Activated naive CD8-positive, alpha-beta T cell treated with anti-CD3 and anti-CD28 coated beads, Interleukin-2, amount 10 ng/mL, durations not matched to agents 7 days and 5 days (primary cell): ENCODE measurements at places on chromosomes 16 and 17.

DNA sequence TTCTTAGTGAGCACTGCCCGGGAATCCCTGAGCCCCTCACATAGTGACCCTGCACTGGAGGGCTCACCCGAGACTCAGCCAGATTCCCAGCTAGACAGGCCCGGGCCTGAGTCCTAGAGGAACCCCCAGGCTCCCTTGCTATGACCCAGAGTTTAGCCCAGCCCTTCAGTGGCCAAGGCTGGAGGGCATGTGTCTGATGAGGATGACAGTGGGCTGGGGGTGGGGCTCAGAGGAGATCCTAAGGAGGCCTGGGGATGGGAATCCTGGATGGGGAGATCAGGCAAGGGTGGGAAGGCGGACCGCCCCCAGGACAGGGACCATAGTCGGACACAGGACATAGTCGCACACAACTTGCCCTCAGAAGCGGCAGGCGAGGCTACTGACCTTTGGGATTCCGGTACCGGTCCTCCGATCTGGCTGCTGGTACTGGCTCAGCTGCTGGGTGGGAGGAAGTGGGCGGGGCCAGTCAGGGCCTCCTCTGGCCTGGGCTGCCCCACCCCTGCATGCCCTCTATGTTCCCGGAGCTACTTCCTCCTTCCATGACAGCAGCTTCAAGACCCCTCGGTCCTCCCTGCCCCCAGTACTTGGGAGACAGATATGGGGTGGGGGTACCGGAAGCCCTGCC is 1.1 kb downstream of the CD79B start:
- peaks cover 6% of the 10 kb centered on the region for H3K27me3 ChIP-seq
- peaks cover 16% of the 10 kb centered on the region for H3K4me1 ChIP-seq
- peak; percentile 76 for DNase-seq
- peak overlapping the region; percentile 94 for H3K27ac ChIP-seq
- peaks cover 3% of the 10 kb centered on the region for H3K36me3 ChIP-seq

GRCh38 chr17:56832446-56832845 is 1.3 kb downstream of the C17orf67 start:
- H3K4me3 ChIP-seq = peak overlapping the region; percentile 96
- peak overlapping the region; percentile 83 for H3K27ac ChIP-seq
- peaks cover 27% of the 10 kb centered on the region for H3K36me3 ChIP-seq
- no peaks in the 10 kb centered on the region for H3K27me3 ChIP-seq
- peaks cover 37% of the 10 kb centered on the region for H3K4me1 ChIP-seq

DNA sequence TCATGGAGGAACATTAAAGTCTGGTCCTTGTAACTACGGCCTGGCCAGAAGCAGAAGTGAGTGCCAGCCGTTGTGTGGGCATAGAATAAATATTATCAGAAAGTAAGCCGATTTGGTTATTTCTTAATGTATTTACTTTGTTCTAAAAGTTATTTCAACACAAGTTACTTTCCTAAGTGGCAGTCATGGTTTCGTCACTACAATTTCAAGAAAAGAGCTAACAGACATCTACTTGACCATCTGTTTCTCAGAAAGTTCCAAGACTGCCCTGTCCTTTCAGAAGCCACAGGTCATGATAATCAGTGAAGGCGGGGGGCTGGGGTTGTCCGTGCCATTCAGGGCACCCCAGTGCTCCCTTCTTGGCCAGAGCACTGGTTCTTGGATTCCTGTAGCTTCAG is 14.9 kb upstream of the FASN start:
- H3K27ac ChIP-seq = no peak overlapping the region
- no peaks in the 10 kb centered on the region for H3K27me3 ChIP-seq
- no peak for DNase-seq
- no peak overlapping the region for H3K4me3 ChIP-seq
- H3K4me1 ChIP-seq = peaks cover 4% of the 10 kb centered on the region
- H3K36me3 ChIP-seq = peaks cover 3% of the 10 kb centered on the region

DNA sequence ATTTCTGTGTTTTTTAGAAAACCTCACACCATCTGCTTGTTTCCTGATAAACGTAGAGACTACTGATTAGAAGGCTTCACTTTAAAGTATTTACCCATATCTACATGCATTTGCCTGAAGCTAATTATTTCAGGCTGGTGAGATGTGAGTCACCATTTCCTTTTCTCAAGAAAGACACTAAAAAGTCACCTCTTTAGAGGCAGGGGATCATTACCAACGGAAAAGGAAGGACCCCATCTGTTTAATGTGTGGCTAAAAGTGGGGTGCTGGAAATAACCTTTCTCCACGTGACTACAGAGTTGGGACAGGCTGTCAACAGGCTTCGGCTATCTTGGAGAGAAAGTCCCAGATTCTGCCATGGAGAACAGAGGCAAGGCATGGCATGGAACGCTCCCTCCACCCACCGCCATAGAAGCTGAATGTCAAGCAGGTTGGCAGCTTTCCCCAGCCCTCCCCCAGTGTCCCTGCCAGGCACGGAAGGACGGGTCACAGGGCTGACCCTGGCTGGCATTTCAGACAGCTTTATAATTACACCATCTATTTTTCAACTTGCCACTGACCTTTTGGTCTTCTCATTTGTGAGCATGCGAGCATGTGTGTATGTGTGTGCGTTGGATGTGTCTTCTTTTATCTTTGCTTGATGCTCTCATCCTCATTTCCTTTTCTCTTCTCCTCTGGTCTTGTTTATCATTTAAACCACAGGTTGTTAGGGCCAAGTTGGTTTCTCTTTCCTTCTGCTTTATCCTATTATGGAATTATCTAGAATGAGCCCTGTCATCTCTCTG is 157.0 kb downstream of the CPPED1 start:
- H3K27ac ChIP-seq = peak overlapping the region; percentile 78
- peaks cover 3% of the 10 kb centered on the region for H3K36me3 ChIP-seq
- DNase-seq = peak; percentile 44
- no peaks in the 10 kb centered on the region for H3K27me3 ChIP-seq
- peaks cover 15% of the 10 kb centered on the region for H3K4me1 ChIP-seq

DNA sequence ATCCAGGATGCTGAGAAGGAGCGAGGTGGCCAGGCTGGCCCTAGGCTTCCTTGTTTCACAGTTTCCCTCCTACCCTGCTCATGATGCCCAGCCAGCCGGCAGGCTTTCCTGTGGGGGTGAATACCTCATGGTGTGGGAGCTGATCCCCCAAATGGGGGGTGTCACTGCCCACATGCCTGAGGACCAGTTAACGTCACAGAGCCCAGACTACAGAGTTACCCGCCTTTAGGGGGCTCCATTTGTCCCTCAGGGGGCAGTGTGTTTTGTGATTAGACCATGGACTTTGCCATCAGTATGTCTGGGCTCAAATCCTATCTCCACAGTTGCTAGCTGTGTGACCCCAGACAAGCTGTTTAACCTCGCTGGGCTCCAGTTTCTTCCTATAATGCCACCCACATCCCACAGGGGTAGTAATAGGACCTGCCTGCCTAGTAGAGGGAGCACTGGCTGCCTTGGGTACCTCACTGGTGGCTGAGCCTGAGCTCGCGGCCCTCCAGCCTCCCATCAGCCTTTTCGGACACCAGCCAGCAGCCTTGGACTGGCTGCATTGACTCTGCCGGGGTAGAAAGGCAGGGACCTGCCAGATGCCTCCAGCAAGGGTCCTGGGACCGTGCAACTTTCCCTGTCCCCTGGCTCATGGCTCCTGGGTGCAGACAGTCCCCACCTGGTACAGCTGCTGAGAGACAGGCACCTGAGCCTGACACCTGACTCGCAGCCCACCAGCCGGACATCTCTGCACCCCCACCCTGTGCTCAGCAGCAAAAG is 87.5 kb upstream of the GSE1 start:
- no peaks in the 10 kb centered on the region for H3K36me3 ChIP-seq
- peaks cover 2% of the 10 kb centered on the region for H3K27me3 ChIP-seq
- H3K4me1 ChIP-seq = peaks cover 2% of the 10 kb centered on the region
- H3K4me3 ChIP-seq = no peak overlapping the region
- H3K27ac ChIP-seq = no peak overlapping the region

DNA sequence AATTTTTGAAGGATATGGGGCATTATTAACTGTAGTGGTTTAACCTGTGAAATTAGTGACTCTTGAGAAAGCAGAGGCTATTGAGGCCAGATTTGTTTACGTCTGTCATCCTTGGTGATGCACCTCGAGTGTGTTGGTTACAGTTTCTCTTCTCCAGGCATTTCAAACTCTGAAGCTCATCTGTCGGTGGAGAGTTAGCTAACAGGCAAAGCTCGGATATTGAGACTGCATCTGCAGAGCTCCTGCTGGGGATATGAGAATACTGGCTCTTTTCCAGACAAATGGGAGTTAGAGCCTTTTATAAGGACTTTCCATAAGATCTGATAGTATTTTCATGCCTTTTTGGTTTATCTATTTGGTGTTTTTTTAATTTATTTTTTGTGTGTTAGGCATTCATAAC is 6.7 kb downstream of the CLEC16A start:
- H3K27me3 ChIP-seq = no peaks in the 10 kb centered on the region
- H3K4me3 ChIP-seq = no peak overlapping the region
- DNase-seq = no peak
- no peaks in the 10 kb centered on the region for H3K36me3 ChIP-seq

- H3K27me3 ChIP-seq = no peaks in the 10 kb centered on the region
- H3K27ac ChIP-seq = no peak overlapping the region
- no peak overlapping the region for H3K4me3 ChIP-seq
These were observed 38.3 kb downstream of the CYB561 start for GRCh38 chr17:63407741-63408330.

DNA sequence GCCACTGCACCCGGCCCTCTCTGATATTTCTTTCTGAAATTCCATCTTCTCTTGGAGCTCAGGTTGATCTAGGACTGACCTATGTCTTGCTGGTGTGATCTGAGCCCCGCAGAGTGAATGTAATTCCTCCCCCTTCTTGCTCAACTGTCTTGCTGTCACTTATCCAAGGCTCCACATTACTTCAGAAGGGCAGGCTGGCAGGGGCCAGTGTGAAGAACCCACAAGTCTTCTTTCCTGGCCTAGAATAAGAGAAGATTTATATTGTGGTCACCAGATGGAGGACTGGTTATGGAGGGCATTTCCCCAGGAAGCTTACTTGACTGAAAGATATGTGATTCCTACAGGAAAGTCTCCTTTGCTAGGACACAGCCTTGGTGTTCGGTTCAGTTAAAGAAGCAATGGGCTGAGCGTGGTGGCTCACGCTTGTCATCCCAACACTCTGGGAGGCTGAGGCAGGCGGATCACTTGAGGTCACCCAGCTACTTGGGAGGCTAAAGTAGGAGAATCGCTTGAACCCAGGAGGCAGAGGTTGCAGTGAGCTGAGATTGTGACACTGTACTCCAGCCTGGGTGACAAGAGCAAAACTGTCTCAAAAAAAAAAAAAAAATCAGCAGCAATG is 13.4 kb downstream of the ITGAL start:
- H3K4me3 ChIP-seq = peak overlapping the region; percentile 10
- peak overlapping the region; percentile 79 for H3K27ac ChIP-seq
- H3K27me3 ChIP-seq = no peaks in the 10 kb centered on the region
- peaks cover 65% of the 10 kb centered on the region for H3K36me3 ChIP-seq
- DNase-seq = no peak

DNA sequence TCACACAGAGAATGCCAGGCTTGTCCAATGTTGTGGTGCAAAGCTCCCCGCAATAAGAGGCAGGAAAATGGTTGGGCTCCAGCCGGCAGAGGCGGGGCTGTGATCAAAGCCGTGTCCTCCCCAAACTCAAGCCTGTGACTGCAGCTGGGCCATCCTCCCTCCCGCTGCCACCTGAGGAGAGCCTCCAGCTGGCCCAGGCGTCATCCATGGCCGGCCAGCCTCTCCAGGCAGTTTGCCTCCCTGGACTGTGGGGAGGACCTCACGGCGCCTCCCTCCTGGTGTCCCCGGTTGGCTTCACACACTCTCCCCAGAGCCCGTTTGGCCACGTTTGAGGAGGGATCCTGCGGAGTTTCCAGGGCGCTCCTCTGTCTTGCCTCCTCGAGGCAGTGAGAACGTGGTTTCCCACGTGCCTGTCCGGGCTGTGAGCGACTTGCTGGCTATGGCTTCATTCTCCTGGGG is 134.1 kb downstream of the IRF8 start:
- DNase-seq = no peak
- H3K4me1 ChIP-seq = no peaks in the 10 kb centered on the region
- no peak overlapping the region for H3K27ac ChIP-seq

- DNase-seq = no peak
- peaks cover 32% of the 10 kb centered on the region for H3K4me1 ChIP-seq
These were observed 5.2 kb upstream of the HS3ST3B1 start for GRCh38 chr17:14295676-14296075.

DNA sequence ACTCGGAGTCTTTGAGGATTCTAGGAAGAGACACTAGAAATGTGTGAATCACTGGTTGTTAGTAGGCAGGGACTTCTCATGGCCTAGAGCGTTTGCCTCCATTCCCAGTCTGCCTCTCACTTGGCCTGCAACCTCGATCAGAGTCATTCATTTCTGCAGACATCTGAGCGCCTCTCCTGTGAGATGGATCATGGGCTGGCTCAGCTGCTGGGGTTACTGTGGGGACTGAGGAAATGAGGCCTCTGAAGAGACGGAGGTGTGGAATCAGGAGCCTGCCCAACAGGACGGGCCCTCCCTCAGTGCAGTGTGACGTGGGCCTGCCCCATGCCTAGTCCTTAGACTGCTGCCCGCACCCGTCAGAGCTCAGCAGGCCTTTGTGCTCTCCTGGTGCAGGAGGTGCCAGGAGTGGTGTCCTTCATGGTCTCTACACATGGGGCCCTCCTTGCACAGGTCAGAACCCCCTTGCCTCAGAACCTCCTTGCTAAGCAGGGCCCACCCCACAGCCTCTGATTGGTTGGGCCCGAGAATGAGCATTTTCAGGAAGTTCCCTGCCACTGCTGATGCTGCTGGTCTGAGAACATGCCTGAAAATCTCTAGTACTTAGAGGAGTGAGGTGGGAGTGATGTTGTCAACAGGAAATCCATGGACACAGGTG is 99.4 kb downstream of the NPIPB11 start:
- H3K27me3 ChIP-seq = no peaks in the 10 kb centered on the region
- H3K27ac ChIP-seq = no peak overlapping the region
- DNase-seq = no peak

GRCh38 chr16:59848296-59848695 is 1114.2 kb upstream of the GOT2 start:
- H3K27ac ChIP-seq = no peak overlapping the region
- no peak overlapping the region for H3K4me3 ChIP-seq
- no peak for DNase-seq
- no peaks in the 10 kb centered on the region for H3K4me1 ChIP-seq
- no peaks in the 10 kb centered on the region for H3K36me3 ChIP-seq

- peaks cover 67% of the 10 kb centered on the region for H3K36me3 ChIP-seq
- H3K27ac ChIP-seq = no peak overlapping the region
- no peak overlapping the region for H3K4me3 ChIP-seq
- DNase-seq = no peak
- no peaks in the 10 kb centered on the region for H3K27me3 ChIP-seq
These were observed 21.0 kb upstream of the TNS4 start for GRCh38 chr17:40522250-40522960.

DNA sequence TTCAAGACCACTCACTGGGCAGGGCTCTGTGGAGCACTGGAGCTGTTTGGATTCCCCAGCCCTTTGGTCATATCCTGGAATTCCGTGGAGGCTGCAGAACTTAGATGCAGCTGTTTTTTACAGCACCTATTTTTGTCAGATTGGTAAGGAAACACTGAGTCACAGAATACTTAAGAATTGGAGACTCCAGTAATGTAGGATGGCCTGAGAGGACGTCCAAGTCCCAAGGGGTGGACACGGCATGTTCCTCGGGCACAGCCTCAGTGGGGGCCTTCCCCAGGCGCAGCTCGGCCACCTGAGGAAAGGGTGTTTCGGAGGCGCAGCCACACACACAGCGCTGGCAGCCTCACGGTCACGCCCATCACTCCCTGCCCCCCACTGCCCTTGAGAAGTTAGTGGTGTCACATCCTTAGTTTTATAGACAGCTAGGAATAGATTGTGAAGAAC is 14.8 kb downstream of the PLD6 start:
- H3K4me1 ChIP-seq = peaks cover 2% of the 10 kb centered on the region
- no peaks in the 10 kb centered on the region for H3K27me3 ChIP-seq
- H3K27ac ChIP-seq = no peak overlapping the region
- DNase-seq = no peak
